AML-193 (cell line): ENCODE measurements at places on chromosomes 1 and 21.

GRCh38 chr1:115311474-115311989 is 26.5 kb downstream of the NGF start:
- no peak for DNase-seq

- no peak for DNase-seq
Observed at GRCh38 chr1:246772686-246773085, 48.5 kb downstream of the SCCPDH start.

DNA sequence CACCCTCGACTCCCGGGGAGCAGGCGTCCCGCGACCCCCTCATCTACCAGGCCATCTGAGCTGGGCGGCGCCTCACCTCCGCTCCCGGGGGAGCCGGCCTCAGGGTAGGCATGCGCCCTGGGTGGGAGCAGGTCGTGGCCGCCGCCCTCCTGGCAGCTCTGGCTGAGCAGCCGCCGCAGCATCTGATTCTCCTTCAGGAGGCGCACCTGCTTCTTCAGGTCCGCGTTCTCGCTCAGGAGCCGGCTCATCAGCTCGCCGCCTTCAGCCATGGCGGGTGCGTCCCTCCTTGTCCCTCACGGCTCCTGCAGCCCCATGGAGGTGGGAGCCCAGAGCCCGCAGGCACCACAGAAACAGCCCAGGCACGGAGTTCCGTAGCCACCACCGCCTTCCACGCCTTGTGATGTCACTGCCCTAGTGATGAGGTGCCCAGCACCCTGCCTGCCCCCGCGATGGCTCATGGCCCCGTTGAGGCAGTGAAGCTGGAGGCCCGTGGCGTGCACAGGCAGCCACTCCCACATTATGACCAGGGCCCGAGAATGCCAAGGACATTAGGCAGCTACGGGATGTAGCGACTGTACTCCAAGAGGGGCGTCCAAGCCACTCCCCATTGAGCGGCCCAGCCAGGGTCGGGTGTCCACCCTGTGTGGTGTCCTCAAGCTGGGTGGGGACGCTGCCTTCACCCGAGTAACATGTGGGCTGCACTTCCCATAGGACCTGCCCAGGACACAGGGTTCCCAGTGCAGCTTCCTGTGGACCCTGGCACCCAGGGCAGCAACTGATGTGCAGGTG is 1.5 kb downstream of the SPATC1L start:
- DNase-seq: no peak

GRCh38 chr1:57204091-57204490 is 219.8 kb downstream of the DAB1 start:
- no peak for DNase-seq

DNA sequence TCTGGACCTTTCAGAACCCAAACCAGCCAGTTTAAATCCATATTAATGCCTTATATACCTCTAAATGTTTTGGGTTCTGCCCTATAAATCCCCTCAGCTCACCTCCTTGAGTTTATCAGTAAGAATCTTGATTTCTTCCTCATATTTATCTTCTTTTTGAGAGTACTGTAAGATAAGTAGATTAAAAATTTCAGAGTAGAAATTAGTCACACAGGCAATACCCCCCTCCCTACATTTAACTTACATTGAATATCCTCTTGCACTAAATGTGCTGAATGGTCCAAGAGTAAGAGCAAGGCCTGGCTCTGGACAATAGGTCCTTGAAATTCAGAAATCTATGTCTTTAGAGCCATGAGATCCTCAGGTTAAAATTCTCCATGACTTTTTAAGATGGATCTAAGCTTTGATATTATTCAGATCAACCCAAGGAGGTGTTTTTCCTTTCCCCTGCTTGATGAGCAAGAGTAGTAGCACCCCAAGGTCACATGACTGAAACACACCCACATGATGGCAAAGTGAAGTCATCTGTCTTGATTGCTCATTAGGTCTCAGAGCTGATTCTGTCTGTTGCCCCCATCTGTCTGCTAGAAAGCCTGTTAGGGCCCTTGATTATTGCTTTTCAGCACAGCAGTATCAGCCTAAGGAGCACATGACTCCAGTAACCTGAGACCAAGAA is 15.8 kb upstream of the NUP210L start:
- DNase-seq: no peak

- DNase-seq: peak; percentile 35
Observed at GRCh38 chr1:41618066-41618825, 133.8 kb upstream of the EDN2 start.

GRCh38 chr1:234979296-234980279 is 149.0 kb downstream of the TOMM20 start:
- no peak for DNase-seq

DNA sequence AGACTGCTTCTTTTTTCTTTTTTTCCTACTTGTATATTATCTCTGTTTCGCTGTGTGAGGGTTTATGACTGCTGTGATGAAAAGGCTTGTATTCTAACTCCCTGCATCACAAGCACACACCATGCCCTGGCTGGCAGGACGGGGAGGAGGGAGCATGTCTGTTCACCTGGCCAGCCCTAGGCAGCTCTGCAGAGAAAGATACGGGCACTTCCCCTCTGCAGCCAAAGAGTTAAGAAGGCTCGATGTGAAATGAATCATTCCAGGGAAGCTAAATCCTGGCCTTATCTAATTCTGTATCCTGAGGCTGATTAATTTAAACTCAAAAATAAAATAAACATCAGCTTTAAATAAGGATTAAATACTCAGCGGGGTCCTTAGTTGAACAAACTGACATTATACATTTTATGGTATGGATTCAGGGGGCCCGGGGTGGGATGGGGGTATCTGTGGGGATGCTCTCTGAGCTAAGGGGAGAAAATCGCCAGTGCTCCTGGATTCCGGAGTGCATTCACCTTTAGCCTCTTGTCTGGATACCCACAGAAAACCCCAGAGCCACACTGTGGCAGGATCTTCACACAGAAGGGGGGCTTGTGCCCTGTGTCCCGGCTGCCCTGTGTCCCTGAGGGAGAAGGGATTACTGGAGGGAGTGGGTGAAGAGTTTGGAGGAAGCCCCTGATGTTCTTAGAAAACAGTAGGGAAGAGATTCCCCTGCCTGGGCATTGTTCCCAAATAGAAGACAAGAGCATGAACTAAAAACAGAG is 321.5 kb downstream of the NPHP4 start:
- DNase-seq: no peak

DNA sequence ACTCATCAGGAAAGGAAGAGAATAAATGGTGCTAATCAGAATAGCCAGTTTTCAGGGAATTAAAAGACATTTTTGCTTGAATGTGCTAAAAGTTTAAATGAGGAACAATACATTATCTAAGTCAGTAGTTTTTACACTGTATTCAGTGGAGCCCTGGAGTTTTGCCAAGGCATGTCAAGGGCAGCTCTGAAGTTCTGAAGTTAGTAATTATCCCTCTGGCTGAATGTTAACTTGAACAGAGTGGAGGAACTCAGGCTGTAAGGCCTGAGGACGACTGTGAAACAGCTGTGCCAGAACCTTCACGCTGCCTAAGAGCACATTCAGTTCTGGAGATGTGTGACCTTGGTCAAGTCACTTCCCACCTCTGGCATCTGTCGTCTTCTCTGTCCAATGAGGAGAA is 68.1 kb downstream of the EDEM3 start:
- DNase-seq: no peak

- no peak for DNase-seq
Observed at GRCh38 chr21:24781146-24781545, 826.1 kb downstream of the MRPL39 start.

DNA sequence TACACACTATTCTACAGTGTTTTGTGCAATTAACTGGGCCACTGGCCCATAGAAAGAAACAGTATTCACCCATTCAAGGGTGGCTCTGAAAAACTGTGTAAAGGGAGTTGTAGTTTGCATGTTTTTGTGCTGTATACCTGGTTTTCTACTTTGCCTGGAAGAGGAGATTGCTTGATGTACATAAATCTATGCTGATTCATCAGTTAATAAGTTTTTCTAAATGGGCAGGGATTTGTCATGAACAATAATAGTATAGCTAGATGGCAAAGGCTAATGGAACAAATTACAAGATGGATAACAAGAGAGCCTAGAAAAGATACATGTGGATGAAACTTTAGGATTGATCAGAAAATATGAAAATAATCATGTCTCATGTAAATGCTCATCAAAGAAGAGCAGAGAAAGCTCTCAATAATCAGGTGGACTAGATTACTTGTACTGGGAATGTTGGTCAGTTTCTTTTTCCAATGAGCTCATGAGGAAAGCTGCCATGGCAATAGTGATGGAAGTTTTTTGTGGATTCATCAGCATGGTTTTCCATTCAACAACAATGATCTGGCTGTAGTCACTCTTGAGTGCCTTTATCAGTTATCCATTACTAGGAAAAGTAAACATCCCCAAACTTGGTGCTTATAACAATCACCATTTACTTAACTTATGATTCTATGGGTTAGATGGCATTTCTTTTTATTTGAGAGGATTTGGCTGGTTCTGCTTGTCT is 602.8 kb downstream of the BRINP3 start:
- DNase-seq: no peak

DNA sequence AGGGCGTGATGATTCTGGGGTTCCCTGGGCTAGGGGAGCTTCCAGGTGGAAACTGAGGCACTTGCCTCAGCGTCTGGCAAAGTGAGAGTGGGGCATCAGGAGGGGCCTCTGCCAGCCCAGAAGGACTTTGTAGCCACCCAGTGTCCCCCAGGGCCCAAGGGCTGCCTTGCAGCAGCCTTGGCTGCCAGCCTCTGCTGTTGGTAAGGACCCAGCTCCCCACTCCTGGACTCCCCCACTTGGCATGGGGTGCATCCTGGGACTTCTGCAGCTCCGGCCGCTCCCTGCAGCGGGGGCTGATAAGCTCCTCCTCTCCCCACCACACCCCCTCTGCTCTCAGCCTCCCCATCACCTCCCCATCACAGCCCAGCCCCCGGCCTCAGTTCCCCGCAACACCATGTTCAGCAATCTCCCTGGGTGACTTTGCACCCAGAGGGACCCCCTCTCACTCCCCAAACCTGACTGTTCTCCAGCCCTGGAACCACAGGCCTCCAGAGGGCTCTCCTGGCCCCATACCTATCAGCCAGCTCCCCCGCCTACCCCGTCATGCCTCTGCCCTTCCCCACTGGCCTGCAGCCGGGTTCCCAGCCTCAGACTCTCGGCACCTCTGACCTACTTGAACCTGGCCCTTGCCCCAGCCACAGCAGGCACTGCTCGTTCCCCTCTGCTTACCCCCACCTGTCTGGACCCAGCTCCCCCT is 113.0 kb downstream of the CRYAA start:
- DNase-seq: no peak

- DNase-seq: no peak
Observed at GRCh38 chr1:243399561-243400155, 143.8 kb downstream of the SDCCAG8 start.

- no peak for DNase-seq
Observed at GRCh38 chr1:210257698-210258529, 25.3 kb downstream of the SERTAD4 start.

DNA sequence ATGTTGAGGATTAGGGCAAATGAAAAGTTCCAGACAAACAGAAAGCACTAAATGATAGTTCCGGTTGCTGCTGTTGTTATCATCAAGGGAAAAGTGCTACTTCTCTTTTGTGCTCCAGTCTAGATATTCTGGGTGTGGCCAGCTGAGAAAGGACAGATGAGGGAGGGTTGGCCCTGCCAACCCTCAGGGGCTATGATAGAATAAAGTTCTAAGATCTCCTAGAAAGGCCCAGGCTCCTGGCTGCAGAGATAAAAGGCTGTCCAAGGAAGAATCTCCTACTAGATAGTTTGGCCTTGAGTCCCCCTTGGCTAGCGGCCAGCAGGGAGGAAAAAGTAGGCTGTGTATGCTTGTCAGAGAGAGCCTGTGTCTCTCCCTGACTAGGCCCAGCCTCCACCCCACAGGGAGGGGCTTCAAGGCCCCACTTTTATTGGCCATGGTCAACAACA is 31.5 kb downstream of the RIMS3 start:
- DNase-seq: no peak

- DNase-seq: no peak
Observed at GRCh38 chr1:2486558-2486957, 10.5 kb downstream of the PLCH2 start.

DNA sequence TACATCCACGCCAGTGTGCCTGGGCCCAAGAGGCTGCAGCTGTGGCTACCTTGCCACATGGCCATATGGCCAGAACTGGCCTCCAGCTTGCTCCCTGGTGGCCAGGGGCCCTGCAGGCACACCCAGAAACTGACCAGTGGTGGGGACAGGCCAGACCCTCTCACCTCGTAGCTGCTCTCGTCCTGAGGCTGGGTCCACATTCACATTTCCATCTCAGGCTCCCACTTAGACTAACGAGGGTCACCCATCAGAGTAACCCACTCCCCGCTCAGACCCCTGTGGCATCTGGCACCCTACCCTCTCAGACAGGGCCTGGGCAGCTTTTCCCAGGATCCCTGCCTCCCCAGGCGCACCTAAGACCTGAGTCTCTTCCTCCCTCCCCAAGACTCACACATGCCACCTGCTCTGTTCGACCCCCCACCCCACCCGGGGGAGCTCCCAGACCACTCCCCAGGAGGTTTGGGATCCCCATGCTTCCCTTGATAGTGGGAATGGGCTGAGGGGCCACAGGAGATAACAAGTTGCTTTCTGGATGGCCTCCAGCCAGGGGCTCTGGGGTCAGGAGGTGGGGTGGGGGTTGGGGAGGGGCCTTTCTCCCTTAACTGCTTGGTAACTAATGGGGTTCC is 21.3 kb upstream of the RNU1-4 start:
- DNase-seq: no peak

- peak; percentile 16 for DNase-seq
Observed at GRCh38 chr1:156359973-156360372, 9.0 kb upstream of the RHBG start.

DNA sequence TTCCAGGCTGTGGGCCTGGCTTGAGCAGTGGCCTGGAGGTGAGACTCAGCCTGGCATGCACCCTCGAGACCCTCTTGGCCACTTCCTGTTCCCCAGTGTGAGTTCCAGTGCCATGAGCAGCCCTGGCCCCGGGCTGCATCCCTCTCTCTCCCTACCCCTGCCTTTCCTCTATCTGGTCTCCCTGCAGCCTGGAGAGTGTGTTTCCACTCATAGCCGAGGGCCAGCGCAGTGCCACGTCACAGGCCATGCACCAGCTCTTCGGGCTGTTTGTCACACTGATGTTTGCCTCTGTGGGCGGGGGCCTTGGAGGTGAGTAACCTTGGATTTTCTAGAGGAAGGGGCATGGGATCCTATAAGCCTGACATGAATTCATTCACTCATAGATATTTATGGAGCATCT is 13.6 kb downstream of the RHBG start:
- no peak for DNase-seq

GRCh38 chr1:32100807-32101708 is 6.8 kb upstream of the KPNA6 start:
- DNase-seq: no peak
